ENCODE measurements at places on chromosomes 5 and 9.

DNA sequence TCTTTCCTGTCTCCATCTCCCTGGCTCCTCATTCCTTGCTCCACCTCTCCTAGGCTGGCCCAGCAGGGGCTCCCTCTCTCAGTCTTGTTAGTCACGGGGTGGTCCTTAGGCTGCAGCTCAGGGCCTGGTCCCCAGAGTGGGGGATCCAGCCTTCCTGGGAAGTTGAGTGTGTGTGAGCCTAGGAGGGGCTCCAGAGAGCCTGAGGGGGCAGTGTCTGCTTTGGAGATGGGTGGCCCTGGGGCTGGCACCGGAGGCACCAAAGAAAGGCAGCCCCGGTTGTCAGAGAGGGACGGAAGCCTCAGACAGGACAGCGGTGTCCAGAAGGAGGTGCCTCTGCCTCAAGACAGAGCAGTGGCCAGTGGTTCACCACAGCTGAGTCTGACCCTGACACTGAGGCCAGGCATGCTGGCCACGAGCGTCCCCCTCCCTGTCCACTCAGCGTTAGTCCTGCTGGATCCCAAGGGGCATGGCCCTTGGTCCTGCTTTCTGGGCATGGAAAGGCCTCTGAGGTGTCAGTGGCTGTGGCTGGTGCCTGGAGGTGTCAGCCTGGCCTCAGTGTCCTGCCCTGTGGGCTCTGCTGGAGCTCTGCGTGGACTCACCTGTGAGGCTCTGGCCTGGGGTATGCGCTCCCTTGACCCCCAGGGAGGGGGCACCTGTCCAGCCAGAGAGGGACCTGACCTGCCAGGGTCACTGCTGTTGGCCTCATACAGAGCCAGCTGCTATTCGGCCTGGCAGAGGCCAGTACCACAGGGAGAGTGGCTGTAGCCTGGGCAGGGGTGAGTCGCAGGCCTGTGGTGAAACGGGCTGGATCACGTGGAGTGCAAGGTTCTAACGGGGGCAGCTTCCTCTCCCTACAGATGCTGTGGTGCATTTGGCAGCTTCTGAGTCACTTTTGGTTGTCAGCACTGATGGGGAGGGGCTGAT is 130.6 kb downstream of the CACNA1B start:
- no peak for DNase-seq

GRCh38 chr5:179762781-179763176 is 30.2 kb downstream of the MAML1 start:
- DNase-seq: no peak

GRCh38 chr5:1500411-1501091 is 23.2 kb downstream of the LPCAT1 start:
- DNase-seq: no peak

GRCh38 chr5:160237571-160238093 is 8.3 kb downstream of the FABP6 start:
- DNase-seq: no peak

GRCh38 chr5:179166171-179166885 is 106.2 kb downstream of the ZNF354C start:
- DNase-seq: no peak

DNA sequence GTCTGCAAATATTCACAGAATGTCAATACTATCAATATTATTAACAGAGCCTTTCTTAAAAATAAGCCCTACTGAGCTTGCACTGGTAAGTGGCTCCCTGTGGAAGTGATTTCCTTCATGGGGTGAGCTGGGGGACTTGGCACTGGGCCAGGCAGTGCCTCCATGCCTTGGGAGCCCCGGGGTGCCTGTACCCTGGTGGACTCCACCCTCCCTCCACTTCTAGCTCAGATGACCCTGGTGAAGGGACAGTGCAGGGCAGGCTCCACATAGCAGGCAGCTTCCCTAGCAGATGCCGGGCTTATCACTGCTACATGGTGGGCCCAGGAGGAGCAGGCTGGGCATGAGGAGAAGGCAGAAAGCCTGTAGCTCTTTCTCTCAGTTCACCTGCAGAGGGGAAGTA is 119.2 kb downstream of the DCP2 start:
- no peak for DNase-seq

GRCh38 chr5:16894236-16895057 is 41.6 kb downstream of the MYO10 start:
- DNase-seq: no peak

GRCh38 chr5:142881076-142881783 is 111.1 kb downstream of the ARHGAP26 start:
- no peak for DNase-seq
